ENCODE measurements at places on chromosomes 5 and 9. TPM values are rescaled to one million over a fixed set of nuclear protein-coding genes. Genes with fewer than 3 reads are reported as not detected.

Gene TMEM252
- not detected for total RNA-seq

GRCh38 chr5:120895660-120896059, 431.6 kb downstream of the PRR16 start:
- no peak for DNase-seq

- DNase-seq: no peak
These were observed 315.7 kb downstream of the MCTP1 start for GRCh38 chr5:94969174-94969573.

DNA sequence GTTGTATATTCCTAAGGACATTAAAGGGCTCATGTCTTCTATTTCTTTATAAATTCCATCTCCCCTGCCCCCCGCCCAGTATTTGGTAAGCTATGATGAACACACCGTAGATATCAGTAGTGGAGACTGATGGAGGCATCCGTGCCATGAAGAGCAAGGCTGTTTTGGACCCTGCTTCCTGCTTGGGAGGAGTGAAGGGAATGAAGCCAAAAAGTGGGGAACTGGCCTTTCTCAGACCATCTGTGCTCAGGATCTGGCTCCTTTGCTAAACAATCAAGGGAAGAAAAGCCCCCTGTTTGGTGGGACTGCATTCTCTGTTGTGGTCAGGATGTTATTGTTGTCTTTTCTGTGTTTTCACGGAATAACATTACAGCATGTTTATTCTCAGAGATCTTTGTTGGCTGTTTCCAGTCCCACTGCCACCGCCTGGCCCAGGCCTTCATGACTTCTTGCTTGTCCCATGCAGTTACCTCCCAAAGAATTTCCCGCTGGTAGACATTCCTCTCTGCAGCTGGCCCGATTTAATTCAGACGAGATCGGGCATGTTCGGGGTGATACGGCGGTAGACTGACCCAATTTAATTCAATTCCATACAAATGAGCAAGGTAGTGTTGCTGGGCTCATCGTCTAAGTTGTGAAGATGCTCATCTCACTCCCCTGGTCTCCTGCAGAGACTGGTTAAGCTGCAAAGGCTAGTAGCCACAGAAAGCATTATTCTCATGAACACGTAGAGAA, 31.4 kb upstream of the ANKH start:
- DNase-seq: no peak

Measured in pulmonary artery endothelial cell (primary cell).